ENCODE measurements at places on chromosomes 12 and 14.

- no peak for DNase-seq
Observed at GRCh38 chr12:91368613-91369012, 186.0 kb upstream of the DCN start.

GRCh38 chr12:102618197-102618877 is 138.0 kb upstream of the IGF1 start:
- DNase-seq = no peak

DNA sequence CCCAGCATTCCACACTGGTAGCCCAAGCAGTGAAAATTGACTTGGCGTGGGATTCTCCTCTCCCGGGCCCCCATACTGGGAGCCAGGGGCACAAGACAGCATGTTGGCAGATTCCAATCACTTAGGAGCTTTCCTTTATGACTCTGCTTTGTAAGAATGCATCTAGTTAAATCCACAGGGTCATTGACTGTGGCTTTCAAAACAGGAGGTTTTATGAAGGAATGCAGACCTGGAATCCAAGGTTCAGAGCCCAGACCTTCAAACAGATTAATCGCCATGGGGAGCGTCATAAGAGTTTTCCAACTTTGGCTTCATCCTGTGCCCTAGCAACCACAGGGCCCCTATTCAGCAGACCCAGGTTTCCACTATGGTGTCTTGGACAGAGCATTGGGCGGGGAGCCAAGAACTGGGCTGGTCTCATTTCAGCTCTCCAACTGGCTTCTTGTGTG is 76.4 kb upstream of the RMST start:
- no peak for DNase-seq

- no peak for DNase-seq
Observed at GRCh38 chr14:105138021-105138541, 30.5 kb downstream of the JAG2 start.

DNA sequence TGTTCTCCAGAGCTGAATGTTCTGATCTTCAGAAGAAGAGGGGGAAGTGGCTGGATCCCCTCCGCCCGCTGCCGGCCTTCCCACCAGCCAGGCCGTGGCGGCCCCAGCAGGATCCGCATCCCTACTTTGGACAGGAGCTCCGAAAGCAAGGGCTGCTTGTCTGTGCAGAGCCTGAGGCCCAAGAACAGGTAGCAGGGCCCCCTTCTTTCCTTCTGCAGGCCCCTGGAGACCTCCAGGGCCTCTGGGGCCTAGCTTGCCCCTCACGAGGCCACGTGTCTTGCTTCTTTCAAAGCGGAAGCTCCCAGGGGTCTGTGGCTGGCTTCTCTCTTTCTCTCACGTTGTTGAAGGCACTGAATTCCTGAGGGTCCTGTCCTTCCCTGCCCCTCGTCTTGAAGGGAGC is 13.2 kb downstream of the PGF start:
- no peak for DNase-seq

DNA sequence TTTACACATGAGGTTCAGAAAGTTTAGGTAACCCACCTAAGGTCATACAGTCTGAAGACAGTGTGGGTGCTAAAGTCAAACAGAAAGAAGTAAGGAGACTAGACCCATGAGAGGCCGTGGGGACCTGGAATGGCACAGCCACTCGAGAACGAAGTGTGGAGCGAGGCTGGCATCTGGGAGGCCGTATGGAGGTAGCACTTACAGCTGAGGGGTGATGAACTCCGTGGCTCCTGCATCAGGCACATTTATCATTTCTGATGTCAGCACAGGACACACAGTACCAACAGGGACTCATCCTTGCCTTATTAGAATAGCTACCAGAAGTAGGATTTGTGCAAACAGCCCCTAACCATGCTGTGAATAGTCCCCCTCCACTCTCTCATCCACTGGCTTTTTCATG is 30.5 kb downstream of the CRACR2A start:
- no peak for DNase-seq

GRCh38 chr12:14194572-14194971 is 170.9 kb upstream of the ATF7IP start:
- DNase-seq = no peak

DNA sequence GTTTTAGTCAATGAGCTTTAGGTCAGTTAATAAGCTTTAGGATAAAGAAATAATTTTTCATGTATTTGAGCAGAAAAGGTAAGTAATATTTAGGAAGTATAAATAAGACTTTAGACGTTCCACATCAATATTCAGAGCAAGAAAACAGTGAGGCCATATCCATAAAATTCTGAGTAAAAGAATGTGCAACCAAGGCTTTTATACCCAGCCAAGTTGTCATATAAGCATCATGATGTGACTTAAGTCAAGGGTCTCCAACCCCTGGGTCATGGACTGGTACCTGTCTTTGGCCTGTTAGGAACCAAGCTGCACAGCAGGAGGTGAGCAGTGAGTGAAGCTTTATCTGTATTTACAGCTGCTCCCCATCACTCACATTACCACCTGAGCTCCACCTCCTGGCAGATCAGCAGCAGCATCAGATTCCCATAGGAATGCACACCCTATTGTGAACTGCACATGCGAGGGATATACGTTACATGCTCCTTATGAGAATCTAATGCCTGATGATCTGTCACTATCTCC is 74.1 kb downstream of the ZNF664 start:
- DNase-seq = no peak

DNA sequence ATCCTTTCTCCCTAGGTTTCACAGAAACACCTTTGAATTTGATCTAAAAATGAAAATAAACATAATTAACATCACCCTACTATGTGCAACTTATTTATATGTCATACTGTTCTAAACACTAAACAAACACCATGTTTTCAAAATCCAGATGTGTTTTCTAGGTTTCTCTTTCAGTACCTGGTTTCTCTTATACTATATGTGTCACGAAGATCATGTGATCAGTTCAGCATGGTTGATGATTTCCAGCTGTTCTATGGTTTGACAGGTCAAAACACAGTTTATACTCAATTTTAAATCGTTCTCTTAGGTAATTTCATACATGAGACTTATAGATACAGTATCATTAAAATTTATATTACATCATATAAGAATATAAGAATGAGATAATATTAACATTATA is 373.1 kb downstream of the SOX5 start:
- DNase-seq = no peak

DNA sequence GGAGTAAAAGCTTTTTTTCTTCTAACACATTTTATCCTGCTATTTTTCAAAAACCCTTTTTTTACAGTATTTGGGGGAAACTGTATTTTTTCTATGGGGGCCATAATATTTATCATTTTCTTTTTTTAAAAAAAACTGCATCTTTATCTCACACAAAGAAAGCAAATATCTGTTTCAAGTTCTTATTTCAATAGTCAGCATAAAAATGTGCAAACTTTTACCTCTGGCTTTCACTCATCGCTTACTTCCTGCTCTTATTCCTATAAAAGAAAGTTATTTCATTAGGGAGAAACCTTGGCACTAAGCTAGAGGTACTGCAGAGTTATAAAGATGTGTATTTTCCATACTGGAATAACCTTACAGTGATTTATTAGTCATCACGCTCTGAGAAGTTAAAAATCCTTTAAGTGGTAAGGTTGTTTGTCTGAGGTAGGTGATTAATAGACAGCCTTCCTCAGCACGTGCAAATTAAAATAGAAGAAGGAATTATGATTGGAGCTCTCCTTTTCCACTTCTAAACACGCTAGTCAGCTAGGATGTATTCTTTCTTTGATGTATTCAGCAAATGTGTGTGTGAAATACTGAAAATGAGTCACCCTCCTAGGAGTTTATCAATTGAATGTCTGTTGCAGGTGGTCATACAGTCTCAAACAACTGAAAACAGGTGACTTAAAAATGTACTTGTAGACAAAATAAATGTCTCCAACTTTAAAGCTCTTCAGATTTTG is 461.0 kb downstream of the GXYLT1 start:
- no peak for DNase-seq

Measured in skeletal muscle cell (primary cell).